ENCODE measurements at places on chromosomes 7 and 10.

- DNase-seq = no peak
Measured at GRCh38 chr10:49647985-49648795, 31.3 kb upstream of the C10orf53 start.

DNA sequence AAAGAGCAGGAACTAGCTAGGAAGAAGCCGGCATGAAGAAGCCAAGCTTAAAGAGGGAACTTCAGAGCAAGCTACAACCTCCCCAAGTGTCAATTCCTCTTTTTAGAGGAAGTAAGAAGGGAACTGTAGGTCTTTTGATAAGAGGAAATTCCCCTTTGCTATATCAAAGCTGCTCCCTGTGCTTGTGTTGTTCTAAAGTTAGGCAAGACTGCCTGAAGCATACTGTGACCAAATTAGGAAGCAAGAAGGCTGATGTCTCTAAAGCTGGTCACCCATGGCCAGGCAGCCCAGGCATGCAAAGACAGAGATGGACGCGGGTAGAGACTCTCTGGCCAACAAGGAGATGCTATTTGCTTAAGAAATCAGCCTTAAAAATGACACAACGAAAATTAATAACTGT lies 87.9 kb downstream of the RNF216 start:
- DNase-seq = no peak

GRCh38 chr10:116053910-116054309 lies 219.1 kb downstream of the GFRA1 start:
- DNase-seq = no peak

GRCh38 chr7:83267141-83267631 lies 104.5 kb upstream of the PCLO start:
- DNase-seq = peak; percentile 23

- DNase-seq = peak; percentile 27
Measured at GRCh38 chr10:121076776-121077715, 225.9 kb downstream of the WDR11 start.

GRCh38 chr10:76583711-76584161 lies 1053.9 kb downstream of the KCNMA1 start:
- no peak for DNase-seq

- no peak for DNase-seq
Measured at GRCh38 chr10:75648351-75648750, 216.9 kb downstream of the LRMDA start.
